Stimulated activated CD4-positive, alpha-beta T cell treated with anti-CD3 and anti-CD28 coated beads, TNF-alpha, amount 100 ng/mL, for 4 hours (primary cell): ENCODE measurements at places on chromosomes 6 and 20.
A peak's percentile ranks its signal among the peaks of the same experiment; 100 is the strongest.

GRCh38 chr20:4108495-4109306 is 93.3 kb upstream of the RNF24 start:
- DNase-seq = peak; percentile 18

DNA sequence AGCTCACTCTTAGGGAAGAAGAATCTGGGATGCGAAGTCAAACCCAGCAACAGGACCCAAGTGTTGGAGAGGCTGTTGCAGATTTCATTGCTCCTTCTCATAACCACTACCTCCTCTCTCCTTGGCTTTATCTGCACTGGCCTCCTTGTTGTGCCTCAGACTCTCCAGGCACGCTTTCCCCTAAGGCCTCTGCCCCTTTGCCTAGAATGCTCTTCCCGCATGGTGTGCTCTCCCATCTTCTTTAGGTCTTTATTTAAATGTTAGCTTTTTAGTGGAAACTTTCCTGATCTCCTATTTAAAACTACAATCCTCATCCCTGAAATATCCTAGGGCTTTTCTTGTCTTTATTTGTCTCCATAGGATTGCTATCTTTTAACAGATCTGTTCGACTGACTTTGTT is 94.9 kb upstream of the TMEM30A start:
- no peak for DNase-seq

DNA sequence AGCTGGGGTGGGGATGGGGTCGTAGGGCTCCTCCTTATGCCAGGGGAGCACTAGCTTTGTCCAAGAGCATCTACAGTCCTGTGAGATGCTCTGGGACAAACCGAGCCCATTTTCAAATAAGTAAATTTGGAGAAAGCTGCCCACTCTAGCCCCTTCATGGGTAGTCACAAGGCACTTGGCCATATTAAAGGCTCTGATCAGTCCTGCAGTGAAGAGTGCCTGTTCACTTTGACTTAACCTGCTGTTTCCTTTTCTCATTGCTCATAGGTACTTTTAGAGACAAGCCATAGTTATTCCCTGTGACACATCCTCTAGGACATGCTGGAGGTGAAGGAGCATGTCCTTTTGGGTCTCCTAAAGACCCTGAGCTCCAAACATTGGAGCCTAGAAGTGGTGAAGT is 38.4 kb downstream of the FAM110A start:
- DNase-seq = no peak

GRCh38 chr6:118391086-118391485 is 157.0 kb upstream of the PLN start:
- no peak for DNase-seq

- DNase-seq = no peak
These were observed 410.4 kb downstream of the MAFB start for GRCh38 chr20:40278673-40279072.

DNA sequence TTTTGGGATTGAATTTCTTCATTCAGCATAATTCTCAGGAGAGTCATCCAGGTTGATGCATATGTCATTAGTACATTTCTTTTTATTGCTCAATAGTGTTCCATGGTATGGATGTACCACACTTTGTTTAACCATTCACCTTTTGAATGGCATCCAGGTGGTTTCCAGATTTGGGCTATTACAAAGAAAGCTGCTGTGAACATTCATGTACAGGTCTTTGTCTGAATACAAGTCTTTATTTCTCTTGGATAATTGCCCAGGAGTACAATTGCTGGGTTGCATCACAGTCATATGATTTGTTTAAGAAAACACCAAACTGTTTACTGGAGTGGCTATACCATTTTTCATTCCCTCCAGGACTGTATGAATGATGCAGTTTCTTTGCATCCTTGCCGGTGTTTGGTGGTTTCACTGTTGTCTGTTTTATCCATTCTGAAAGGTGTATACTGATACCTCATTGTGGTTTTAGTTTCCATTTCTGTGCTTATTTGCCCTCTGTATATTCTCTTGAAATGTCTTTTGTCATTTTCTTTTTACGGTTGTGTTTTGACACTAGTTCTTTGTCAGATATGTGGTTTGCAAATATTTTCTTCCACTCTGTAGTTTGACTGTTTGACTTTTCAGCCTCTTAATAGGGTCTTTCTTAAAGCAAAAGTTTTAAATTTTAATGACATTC is 8.8 kb downstream of the CDKAL1 start:
- DNase-seq = no peak

DNA sequence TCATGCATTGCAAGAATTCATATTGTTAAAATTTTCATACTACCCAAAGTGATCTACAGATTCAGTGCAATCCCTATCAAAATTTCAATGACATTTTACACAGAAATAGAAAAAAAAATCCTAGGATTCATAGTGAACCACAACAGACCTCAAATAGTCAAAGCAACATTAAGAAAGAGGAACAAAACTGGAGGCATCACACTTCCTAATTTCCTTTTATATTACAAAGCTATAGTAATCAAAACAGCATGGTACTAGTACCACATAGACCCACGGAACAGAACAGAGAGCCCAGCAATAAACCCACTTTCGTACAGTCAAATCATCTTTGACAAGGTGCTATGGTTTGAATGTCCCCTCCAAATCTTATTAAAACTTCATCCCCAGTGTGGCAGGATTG is 39.7 kb downstream of the NTSR1 start:
- no peak for DNase-seq

DNA sequence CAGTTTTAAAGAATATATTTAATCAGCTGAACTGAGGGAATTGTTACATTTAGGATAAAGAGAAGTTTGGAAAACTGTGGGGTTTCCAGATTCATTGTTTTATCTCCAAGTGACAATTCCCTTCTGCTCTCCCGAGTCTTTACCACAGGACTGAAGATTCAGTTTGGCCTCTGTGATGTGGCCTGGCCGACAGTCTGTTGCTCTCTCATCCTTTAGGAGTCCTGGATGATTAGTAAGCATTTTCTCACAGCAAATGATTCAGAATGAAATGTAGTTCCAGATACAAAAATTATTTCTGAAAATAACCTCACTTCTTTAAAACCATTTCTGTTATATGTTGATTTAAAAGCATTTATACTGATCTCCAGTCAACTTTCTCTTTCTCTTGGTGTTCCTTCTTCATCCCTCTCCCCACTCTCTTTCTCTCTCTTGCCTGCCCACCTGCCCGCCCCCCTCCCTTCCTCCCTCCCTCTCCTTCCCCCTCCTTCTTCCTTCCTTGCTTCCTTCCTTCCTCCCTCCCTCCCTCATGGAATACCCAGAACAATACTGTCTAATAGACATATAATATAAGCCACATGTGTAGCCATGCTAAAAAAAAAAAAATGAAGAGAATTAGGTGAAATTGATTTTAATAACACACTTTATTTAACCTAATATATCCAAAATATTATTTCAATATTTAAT is 254.9 kb downstream of the PRL start:
- no peak for DNase-seq

GRCh38 chr6:30700340-30700739 is 9.6 kb upstream of the NRM start:
- DNase-seq = no peak

DNA sequence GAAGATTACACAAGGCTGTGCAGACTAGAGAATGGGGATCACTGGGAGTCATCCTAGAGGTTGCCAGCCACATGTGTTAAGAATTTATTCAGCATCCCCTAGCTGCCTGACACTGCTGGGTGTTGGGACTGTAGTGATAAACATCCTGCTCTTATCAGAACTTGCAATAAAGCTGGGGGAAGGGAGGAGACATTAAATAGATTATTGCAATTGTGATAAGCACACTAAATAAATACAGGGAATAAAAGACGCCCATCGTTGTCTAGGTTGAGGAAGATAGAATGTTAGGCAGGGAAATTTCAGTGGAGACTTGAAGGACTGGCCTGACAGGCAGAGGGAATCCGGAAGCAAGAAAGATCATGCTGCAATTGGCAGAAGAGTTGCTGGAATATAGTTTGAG is 33.2 kb upstream of the TRAM2 start:
- no peak for DNase-seq
